ENCODE measurements at places on chromosomes 2 and 18.

DNA sequence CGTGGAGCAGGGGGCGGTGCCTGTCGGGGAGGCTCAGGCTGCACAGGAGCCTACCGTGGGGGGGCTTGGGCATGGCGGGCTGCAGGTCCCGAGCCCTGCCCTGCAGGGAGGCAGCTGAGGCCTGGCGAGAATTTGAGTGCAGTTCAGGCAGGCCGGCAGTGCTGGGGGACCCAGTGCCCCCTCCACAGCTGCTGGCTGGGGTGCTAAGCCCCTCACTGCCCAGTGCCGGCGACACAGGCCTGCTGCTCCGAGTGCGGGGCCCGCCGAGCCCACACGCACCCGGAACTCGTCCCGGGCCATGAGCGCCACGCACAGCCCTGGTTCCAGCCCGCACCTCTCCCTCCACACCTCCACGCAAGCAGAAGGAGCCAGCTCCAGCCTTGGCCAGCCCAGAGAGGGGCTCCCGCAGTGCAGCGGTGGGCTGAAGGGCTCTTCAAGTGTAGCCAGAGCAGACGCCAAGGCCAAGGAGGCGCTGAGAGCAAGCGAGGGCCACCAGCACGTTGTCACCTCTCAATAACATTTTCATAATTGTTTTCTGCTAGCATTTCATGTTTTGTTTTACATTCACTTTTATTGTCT lies 1378.9 kb upstream of the CELF4 start:
- no peak for DNase-seq

GRCh38 chr2:2492800-2493199 lies 161.7 kb upstream of the MYT1L start:
- no peak for DNase-seq

GRCh38 chr2:147137711-147138110 lies 707.1 kb upstream of the ACVR2A start:
- no peak for DNase-seq

- no peak for DNase-seq
These were observed 27.5 kb upstream of the MCFD2 start for GRCh38 chr2:46942891-46943626.

DNA sequence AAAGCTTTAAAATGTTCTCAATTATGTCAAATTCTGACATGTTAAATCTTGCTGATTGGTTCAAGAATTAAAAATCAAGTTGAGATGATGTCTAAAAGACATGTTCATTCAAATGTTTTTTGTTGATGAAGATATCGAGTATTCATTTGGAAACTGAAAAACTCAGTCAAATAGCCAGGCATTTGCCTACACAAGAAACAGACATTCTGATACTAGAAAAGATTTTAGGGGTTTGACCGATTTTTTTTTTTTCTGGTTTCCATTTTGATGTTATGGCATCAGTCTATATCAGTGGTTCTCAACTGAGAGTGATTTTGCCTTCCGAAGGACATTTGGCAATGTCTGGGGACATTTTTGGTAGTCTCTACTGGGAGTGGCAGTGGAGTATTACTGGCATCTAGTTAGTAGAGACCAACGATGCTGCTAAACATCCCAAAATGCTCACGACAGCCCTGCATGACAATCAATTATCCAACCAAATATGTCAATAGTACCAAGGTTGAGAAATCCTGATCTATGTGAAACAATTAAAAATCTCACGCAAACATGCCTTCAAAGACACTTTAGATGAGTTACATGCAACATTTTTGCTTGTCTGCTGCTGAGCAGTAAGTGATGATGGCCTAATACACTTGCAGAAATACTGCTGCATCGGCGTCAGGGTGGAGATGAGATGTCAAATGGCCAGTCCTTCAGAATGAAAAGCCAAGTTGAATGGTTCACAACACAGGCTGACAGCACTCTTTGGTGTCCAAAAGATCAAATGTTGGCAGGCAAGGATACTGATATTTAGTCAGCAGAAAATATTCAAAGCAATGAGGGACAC lies 12.5 kb downstream of the RASGRP3 start:
- DNase-seq = no peak

Data from CD14-positive monocyte (primary cell).